ENCODE measurements at places on chromosomes 4 and X. TPM values are rescaled to one million over a fixed set of nuclear protein-coding genes. Genes with fewer than 3 reads are reported as not detected.

Gene AVPR2
- total RNA-seq = 0.09 TPM

Gene PITX2
- total RNA-seq = 1.6 TPM

Gene RPS6KA6
- total RNA-seq = 7.6 TPM

Gene MAGEH1
- 6.9 TPM for total RNA-seq

Gene KIF4A
- 23.3 TPM for total RNA-seq

Gene MUC7
- not detected for total RNA-seq

Gene RHOXF1
- not detected for total RNA-seq

Gene RENBP
- total RNA-seq = 0.07 TPM

Gene CASP6
- 13.6 TPM for total RNA-seq

Gene ARMCX4
- total RNA-seq = 0.44 TPM

Gene DOK7
- total RNA-seq = 0.34 TPM

Gene PSMD10
- 80.8 TPM for total RNA-seq

Gene POU3F4
- not detected for total RNA-seq

Gene PPP1R2C
- total RNA-seq = not detected

Gene CCSER1
- not detected for total RNA-seq

Data from A549 treated with DMSO at 1 μM for 4 hours (cell line).